CD8-positive, alpha-beta memory T cell (primary cell): ENCODE measurements at places on chromosomes 12 and 14.

DNA sequence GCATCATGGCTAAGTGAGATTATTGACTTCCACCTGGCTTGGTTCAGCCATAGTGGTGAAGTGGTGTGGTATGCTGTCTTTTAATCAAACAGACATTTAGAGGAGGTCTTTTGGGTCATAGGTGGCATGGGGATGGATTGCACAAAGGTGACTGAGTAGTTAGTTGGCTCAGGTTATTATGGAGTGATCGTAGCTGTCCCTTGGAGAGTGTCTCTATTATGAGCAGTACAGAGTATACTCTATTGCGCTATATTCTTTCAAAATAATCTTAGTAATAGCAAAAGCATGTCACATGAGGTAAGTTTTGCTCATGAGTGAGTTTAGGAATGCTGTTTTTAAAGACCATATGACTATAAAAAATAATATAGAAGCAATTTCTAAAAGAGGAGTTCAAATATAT, 60.4 kb downstream of the RASSF8 start:
- DNase-seq = no peak

- no peak for DNase-seq
These were observed 348 bp upstream of the SSTR1 start for GRCh38 chr14:38207377-38207735.

DNA sequence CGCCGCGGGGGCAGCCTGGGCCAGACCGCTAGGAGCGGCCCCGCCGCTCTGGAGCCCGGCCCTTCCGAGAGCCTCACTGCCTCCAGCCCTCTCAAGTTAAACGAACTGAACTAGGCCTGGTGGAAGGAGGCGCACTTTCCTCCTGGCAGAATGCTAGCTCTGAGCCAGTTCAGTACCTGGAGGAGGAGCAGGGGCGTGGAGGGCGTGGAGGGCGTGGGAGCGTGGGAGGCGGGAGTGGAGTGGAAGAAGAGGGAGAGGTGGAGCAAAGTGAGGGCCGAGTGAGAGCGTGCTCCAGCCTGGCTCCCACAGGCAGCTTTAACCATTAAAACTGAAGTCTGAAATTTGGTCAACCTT, 5.3 kb downstream of the LTB4R start:
- no peak for DNase-seq

DNA sequence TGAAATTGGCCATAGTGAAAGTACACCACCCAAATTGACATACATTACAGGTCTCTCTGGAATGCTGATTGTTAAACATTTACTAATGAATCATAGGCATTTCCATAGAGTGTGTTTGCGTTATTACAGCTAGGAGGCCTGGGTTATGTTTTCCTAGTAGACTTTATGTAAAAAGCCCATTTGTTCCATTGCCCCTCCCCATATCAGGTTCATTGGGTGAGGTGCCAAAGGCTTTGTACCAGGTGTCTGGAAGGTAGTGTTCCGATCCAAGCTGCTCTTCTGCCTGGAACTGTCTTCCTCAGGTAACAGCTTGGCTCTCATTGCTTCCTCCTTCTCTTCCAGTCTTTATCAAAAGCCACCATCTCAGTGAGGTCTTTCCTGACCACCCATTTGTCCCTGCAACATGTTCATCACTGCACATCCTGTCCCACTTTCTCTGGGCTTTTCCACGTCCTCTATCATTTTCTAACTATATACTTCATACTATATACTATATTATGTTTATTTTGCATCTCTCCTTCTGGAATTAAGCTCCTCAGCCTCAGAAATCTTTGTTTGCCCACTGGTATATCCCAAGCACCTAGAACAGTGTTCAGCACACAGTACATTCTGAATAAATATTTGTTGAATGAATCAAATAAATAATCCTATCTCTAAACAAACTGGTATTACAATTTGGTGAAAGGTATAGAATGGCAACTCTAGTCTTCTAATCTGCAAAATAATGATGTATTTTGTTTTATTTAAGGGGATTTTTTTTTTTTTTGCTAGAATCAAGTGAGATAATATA, 252.3 kb downstream of the KTN1 start:
- no peak for DNase-seq

- no peak for DNase-seq
These were observed 42.9 kb downstream of the WNK1 start for GRCh38 chr12:795305-795704.

- DNase-seq = no peak
These were observed 7.6 kb upstream of the BMP4 start for GRCh38 chr14:53964249-53964648.

- DNase-seq = no peak
These were observed 119.3 kb upstream of the MDM1 start for GRCh38 chr12:68451261-68452077.

DNA sequence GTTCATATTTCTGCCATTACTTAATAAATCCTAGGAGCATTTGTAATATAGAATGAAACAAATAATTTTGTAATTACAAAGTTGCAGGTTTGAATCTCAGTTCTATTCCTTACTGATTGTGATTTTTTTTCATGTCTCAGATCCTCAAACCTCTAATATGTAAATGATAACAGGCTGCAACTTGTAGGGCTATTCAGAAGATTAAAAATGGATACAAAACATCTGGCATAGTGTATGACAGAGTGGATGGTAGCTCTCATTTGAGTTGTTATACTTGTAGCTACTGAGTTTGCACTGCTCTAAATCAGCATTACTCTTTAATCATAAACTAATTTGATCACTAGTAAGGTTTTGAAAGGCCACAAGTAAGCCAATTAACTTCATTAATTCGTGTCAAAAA, 406.3 kb upstream of the MGAT4C start:
- DNase-seq = no peak

GRCh38 chr14:29521526-29522137, 406.0 kb downstream of the PRKD1 start:
- no peak for DNase-seq

- no peak for DNase-seq
These were observed 5.0 kb downstream of the MGST1 start for GRCh38 chr12:16352481-16352880.

DNA sequence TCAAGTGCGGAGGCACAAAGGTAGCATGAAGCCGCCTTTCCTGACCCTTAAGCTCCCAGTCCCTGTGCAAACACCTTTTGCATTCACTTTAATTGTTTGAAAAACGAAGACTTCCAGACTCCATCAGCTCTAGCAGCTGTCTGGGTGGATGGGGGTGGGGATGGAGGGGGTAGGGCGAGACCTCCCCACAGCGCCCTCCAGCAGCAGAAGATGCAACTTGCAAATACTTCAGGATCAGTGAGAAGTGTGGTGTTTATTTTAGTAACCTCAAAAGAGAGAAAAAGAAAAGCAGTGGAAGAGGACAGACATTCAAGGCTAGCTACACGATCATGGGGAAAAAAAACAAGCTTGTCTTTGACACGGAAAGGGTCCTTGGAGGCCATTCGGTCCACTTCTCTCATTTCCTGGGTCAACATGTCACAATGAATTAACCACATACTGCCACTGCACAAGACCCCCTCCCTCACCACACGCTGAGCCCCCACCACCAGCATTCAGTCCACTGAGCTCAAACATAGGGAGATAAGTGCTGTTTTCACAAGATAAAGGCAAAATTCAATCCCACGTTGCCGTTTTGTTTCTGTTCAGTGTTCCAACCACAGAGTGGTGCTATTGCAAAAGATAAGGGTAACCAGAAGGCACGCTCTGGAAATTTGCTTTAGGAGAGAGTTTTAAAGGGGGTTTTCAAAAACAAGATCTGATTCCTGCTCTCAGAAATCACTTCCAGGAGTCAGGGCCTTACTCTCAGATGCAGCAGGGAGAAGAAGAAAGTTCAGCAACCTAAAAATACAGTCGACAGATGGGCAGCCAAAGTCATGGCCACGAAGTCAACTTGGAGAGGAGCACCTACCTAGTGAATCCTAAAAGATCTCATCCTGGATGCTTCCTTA, 3.3 kb upstream of the NTF3 start:
- no peak for DNase-seq

DNA sequence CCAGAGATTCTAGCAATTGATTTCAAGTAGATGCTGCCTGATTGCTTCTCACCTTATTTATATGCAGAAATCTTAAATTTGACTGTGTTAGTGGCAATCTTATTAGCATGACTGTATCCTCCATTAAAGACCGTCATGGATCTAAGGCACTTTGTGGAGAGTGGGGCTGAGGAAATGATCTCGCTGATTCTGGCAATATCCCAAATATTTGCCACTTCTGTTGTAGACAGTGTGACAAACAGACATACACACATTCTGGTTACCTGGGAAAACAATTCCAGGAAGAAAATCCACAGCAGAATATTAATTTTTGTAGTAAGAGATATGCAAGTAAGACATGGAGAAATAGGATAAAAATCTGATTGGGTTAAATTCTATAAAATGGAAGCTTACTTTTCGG, 269.0 kb upstream of the G2E3 start:
- no peak for DNase-seq

DNA sequence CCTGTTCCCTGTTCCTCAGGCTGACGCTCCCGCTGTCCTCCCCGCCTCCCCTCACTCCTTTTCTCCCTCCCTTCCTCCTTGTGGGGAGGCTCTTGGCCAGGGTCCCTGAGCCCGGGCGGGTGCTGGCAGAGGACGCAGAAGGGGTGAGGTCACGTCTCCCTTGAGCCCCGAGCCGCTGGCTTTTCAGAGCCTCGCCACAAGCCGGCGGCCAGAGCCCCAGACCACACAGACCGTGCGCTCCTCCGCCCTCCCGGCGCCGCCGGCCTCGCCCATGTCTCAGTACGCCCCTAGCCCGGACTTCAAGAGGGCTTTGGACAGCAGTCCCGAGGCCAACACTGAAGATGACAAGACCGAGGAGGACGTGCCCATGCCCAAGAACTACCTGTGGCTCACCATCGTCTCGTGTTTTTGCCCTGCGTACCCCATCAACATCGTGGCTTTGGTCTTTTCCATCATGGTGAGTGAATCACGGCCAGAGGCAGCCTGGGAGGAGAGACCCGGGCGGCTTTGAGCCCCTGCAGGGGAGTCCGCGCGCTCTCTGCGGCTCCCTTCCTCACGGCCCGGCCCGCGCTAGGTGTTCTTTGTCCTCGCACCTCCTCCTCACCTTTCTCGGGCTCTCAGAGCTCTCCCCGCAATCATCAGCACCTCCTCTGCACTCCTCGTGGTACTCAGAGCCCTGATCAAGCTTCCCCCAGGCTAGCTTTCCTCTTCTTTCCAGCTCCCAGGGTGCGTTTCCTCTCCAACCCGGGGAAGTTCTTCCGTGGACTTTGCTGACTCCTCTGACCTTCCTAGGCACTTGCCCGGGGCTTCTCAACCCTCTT, at the start of gene TMEM233:
Gene TMEM233, plus strand, starts transcription at position 197 of the 821 bp plus-strand sequence. Its CDS starts 75 bp downstream, at position 272.
- DNase-seq = no peak

DNA sequence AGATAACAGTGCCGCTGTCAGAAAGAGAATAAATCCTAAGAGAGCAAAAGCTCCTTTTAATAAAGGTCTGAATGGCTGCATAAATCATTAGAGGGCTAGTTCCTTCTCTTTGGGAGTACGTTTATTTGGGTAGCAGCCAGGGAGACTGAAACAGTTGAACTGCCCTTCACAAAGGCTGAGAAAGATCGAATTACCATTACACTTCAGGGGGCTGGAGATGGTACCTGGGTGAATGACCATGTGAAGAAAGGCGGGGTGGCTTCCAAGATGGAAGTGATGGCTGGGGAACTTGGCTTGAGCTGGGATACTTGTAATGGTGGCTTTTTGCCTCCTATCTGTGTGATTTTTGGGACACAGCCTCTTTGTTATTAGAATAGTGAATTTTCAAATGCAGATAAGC, 1.7 kb upstream of the FGD4 start:
- no peak for DNase-seq

GRCh38 chr12:19222558-19222957, 93.0 kb downstream of the PLEKHA5 start:
- DNase-seq = no peak

DNA sequence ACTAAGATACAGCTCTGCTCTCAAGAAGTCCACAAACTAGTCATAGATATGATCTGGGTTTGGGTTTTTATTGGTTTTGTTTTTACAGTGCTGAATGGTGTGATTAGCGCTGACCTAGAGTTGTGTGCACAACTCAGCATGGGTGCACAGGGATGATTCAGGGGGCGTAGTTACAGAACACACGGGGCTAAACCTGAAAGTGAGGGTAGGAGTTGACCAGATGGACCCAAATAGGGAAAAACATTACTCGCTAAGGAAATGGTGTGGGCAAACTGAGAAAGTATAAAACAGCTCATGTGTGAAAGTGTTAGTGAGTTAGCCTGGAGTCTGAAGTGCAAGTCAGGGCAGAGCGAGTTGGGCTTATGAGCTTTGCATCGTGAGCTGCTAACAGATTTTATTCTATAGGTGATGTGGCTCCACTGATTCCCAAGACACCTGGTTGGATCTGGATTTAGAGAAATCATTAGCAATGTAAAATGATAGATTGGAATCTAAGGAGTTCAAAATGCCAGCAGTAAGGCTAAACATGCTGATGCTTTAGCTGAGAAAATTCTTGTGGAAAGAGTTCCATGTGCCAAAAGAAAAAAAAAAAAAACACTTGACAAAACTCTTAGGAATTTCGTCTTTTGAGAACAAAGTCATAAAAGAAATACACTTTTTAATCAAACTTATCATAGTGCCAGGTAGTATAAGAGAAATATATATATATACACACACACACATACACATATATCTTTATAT, 134.9 kb downstream of the SLC5A8 start:
- no peak for DNase-seq

GRCh38 chr14:32201816-32202490, at the start of gene RNU6-7:
TSS of gene RNU6-7 (plus strand) at chr14:32202045.
- DNase-seq = peak; percentile 81

- no peak for DNase-seq
These were observed 181.8 kb upstream of the MYL2 start for GRCh38 chr12:111102102-111102739.

- no peak for DNase-seq
These were observed 47.2 kb downstream of the TESPA1 start for GRCh38 chr12:54937376-54937775.

- DNase-seq = no peak
These were observed 4.2 kb downstream of the MLXIP start for GRCh38 chr12:122082621-122083356.
